ENCODE measurements at places on chromosomes 3 and 15.

- no peak for DNase-seq
These were observed 107.0 kb downstream of the TOP2B start for GRCh38 chr3:25557694-25558093.

- no peak for DNase-seq
These were observed 42.9 kb upstream of the NEO1 start for GRCh38 chr15:73009066-73010056.

GRCh38 chr3:43155464-43156121 is 49.7 kb upstream of the POMGNT2 start:
- DNase-seq, result no peak

DNA sequence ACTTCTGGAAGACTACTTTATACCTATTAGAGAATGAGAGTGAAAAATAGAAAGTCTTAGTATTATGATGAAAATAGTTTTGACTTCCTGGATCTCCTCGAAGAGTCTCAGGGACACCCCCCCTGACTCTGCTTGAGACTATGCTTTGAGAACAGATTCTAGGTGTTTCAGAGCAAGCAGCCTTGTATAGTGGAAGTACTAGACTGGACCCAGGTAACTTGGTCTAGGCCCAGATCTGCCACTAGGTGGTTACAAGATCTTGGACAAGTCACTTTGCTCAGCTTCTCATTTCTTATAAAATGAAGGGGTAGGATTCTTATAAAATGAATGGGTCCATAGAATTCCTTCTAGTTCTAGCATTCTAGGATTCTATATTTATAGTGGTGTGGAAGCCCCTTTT is 9.1 kb downstream of the ABHD5 start:
- DNase-seq, result no peak

- DNase-seq, result no peak
These were observed 166.2 kb upstream of the NDN start for GRCh38 chr15:23853286-23853685.

DNA sequence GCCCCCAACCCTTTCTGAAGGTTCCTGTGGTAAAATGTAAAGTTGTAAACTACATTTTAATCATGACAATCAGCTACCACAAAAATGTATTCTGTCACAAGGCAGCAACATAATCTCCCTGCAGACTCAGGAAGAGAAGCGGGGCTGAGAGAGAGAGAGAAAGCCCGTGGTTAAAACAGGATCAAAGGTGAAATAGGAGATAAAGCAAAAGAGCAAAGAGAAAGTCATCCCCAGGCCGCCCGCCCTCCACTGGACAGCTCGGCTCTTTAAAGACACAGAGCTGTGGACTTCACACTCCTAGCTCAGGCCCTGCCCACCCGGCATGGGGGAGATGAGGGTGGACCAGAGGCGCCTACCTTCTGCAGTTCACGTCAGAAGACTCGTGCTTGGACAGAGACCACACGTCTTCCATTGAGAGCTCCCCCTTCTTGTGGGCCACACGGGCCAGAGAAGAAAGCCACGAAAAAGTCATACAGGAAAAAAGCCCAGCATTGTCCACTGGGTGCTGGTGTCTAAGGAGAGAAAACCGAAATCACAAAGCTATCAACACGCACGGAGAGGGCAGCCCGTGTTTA is 29.4 kb downstream of the ABCC5 start:
- no peak for DNase-seq

GRCh38 chr15:68276668-68277067 is 877 bp upstream of the FEM1B start:
- no peak for DNase-seq

GRCh38 chr3:55704521-55704920 is 217.4 kb upstream of the WNT5A start:
- DNase-seq, result no peak

DNA sequence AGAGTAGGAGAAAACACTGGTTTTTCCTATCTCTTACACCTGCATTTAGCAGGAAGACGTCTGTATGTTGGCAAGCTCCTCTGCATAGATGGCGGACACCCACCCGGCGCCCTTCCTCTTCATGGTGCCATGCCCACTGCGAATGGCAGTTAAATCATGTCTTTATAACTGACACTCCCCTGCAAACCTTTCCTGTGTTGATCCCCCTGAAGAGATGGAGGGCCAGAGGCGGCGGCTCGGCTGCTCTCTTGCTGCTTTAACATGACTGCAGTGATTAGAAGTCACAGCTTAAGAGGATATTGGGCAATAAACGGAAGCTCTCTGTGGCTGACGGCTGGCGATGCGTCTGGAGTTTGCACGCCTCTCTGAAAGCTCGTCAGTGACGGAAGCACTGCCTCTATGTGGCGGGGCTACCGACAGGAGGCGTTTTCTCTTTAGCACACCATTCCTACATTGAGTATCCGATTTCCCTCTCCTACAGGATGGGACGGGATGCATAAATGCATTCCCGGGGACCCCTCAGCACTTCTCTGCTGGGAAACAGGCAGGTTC is 25.5 kb upstream of the SNRPA1 start:
- DNase-seq, result peak; percentile 74

- no peak for DNase-seq
These were observed 169.6 kb upstream of the GADL1 start for GRCh38 chr3:31064021-31064420.

GRCh38 chr15:40511472-40512133 is 40.8 kb downstream of the CHST14 start:
- DNase-seq, result no peak

- peak; percentile 23 for DNase-seq
These were observed 60.5 kb downstream of the SPTSSB start for GRCh38 chr3:161310649-161311423.

GRCh38 chr3:172569128-172570008 is 46.1 kb upstream of the TNFSF10 start:
- DNase-seq, result no peak

DNA sequence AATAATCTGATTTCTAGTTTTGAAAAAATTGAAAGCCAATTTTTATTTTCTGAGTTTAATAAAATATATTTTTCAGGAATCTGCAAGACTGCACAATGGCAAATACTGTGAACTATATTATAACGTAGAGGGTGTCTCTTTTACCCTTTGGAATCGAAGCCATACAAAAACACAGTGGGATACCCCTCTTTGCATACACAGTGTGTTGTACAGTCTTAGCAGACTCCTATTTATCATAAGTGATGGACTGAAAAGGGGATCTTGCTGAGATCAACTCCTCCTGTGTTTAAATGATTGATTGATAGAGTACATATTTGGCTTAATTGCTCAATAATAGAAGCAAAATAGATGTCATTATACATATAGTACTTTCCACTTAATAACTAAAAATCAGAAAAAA is 981.2 kb downstream of the NSUN3 start:
- no peak for DNase-seq
